ENCODE measurements at places on chromosomes 3 and 15.

DNA sequence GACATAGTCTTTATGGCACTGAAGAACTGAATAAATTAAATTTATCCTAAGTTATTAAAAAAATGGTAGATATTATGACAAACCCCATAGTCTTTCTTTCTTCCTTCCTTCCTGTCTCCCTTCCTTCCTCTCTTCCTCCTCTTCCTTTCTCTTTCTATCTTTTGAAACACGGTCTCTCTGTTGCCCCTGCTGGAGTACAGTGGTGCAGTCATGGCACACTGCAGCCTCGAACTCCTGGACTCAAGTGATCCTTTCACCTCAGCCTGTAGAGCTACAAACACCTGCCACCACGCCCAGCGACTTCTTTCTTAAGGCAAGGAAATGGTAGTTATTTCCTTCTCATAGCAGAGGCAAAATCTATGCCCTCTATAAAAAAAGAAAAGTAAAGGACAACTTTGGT, 354.6 kb downstream of the GAP43 start:
- DNase-seq: no peak

- no peak for DNase-seq
These were observed 208.5 kb downstream of the TBL1XR1 start for GRCh38 chr3:176988795-176989194.

DNA sequence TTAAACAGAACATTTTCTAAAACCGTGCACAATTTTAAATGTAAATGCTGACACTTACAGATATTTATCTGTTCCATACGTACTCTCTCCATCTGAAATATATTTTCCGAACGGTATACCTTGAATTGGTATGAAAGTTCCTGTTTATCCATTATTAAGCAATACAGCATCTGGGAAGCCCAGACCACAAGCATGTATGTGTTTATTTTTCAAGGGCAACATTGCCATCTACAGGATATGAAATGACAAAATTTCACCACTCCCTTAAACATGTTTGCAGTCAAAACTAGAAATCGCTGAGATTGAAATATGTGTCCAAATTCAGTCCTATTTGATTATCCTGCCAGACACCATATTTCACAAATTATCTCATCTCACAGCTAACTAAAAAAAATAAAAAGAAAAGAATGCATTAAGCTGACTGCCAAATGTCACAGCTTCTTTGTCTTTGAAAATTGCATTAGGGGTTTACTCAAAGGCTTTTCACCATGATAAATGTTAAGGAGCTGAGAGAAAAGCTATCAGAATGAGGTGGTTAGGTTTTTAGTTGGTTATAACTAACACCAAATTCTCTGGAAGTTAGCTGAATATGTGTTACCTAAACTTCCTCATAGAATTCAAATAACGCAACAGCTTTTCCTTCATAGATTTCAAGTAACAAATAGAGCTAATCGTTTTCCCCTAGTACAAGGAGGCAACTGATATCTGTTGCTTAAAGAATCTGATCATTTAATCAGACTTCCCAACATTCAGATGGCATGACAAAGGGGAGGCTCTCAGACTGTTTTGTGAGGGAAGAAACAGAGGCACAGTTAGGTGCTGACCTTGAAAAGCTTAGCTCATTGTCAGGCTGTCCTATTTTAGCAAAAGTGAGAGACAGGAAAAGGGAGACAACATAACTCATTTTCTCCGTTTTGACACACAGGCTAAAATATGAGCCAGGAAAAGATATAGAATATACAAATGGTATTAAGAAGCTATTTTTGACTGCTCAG, 533.1 kb downstream of the TBL1XR1 start:
- no peak for DNase-seq

GRCh38 chr15:41018534-41018933, 65.3 kb downstream of the CHAC1 start:
- DNase-seq: no peak

GRCh38 chr3:50620820-50621219, 3.9 kb downstream of the MAPKAPK3 start:
- no peak for DNase-seq

GRCh38 chr3:108603691-108604090, 14.2 kb downstream of the DZIP3 start:
- no peak for DNase-seq

GRCh38 chr15:78438619-78439285, 736 bp downstream of the IREB2 start:
- no peak for DNase-seq
